Activated gamma-delta T cell treated with anti-CD3 and anti-CD28 coated beads, Interleukin-2, amount 50 U/mL, for 16 hours (primary cell): ENCODE measurements at places on chromosomes 3 and 15.

GRCh38 chr3:14284694-14285547, 106.3 kb downstream of the LSM3 start:
- DNase-seq = no peak

DNA sequence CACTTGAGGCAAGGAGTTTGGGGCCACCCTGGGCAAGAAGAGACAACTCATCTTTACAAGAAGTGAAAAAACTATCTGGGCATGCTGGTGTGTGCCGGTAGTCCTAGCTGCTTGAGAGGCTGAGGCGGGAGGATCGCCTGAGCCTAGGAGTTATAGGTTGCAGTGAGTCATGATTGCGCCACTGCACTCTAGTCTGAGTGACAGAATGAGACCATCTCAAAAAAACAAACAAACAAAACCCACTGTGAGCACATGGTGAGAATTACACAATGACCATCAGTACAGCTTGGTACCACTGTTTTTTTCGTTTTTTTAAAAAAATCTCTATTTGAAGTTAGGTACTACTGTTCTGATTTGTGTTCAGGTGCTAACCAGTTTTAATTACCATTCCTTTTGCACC, 13.6 kb downstream of the VPS39 start:
- DNase-seq = no peak

GRCh38 chr15:73691396-73691795, 7.2 kb downstream of the CD276 start:
- DNase-seq = no peak

DNA sequence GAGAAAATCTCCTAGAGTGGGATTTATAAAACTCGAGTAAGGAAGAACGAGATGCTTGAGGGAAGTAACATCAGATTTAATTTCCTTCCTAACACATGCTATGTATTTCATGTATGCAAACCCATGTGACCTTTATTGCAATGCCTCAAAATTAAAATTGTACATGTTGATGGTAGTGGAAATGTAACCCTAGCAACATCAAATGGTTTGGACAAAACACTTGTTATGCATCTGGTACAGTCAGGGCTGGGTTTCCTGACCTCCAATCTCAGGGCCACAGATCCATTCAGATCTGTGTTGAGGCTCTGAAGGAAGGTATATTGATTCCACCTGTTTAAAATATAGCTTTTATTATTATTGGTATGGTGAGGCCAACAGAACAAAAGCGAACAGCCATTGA, 246.0 kb downstream of the WNT5A start:
- no peak for DNase-seq

- DNase-seq = no peak
These were observed 143.4 kb downstream of the CLSTN2 start for GRCh38 chr3:140078343-140078742.

GRCh38 chr15:31004220-31004733, 12.8 kb upstream of the MTMR10 start:
- no peak for DNase-seq

DNA sequence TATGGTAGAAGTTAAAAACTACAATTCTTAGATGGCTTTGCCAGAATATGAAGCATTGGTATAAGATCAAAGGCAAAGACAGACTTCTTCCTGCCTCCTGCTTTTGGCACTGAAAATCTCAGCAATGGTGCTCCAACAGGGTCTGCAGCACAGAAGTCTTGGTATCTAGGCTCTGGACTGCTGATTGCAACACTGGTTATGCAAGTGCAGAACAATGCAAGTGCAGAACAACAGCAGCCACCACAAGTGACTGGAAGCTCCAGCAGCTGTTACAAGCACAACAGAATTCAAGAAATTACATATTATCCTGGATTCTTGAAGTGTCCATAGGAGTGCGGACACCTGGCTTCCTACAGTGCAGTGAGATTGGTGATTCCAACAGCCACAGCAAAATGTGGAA, 33.7 kb downstream of the ZBTB20 start:
- DNase-seq = no peak

DNA sequence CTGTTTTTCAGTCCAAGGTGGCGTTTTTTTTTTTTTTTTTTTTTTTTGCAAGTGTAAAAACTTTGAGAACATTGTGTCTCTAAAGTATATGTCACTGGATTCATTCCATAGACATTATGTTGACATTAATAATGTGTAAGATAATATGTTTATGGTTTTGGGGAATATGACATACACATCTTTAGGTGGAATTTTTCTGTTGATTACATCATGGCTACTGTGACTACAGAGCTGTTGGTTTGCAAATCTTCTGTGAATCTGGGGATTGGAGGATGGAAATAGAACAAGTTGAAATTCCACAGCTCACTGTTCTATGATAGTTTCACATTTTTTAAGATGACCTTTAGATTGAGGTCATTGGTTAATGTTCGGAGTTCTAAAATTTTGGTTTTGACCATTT, 24.4 kb upstream of the PLSCR2 start:
- DNase-seq = no peak

GRCh38 chr15:22939652-22940061, 40.5 kb downstream of the CYFIP1 start:
- no peak for DNase-seq

DNA sequence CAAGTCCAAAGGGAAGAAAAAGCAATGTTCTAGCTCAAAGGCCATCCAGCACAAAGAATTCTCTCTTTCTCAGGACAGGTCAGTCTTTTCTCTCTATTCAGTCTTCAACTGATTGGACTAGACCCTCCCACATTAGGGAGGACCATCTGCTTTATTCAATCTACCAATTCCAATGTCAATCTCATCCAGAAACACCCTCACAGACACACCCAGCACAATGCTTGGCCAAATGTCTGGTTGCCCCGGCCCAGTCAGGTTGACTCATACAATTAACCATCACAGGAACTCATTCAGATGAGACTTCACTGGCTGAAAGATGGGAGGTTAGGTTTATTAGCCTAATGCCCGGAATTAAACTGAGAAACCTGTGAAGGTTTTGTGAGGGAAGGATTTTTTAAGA, 32.4 kb downstream of the ACAN start:
- DNase-seq = no peak

DNA sequence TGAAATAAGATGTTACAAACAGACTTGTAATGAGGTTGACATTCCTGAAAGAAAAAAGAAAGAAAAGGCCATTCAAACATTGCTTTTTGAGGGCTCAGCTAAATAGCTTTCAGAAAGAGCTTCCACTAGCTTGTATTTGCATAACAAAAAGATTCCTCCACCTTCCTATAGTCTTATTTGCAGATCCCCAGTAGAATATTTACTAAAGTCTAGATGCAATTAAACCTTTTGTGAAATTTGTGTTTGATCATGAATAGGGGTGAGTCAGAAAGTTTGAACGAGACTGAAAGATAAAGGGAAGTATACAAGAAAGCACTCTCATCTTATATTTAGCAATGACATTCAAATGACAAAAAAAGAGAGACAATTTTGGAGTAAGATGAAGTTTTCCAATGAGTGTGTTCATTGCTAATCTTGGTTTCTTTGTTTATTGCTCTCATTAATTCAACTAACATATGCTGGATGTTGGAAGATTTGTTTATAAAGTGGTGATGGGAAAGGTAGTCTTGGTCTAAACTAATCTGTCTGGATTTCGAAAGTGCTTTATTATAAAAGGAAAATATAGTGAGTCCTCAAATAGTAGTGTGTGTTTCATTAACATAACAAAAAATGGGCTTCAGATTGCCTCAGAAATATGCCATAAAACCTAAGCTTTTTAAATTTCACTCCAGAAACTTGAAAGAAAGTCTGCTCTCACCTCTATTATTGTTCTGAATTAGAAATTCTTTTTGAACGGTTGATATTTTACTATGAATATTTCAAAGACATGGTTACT, 9.1 kb upstream of the CADPS start:
- DNase-seq = no peak

DNA sequence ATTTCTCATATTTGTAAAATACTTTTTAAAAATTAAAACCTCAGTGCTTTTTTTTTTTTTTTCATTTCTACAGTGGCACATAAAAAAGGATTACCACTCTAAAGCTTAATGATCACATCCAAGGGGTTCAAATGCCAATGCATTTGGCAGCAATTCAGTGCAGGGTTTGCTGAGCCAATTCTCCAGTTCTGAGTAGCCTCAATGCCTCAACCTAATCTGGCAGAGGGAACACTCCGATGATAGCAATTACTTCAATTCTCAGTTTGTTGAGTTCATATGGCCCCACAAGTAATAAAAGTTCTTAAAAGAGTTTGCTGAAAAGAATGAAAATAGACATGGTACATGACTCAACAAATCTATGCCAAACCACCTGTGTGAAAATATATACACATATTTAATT, 79.3 kb upstream of the RBMS3 start:
- no peak for DNase-seq
